NCI-H774 (cell line): ENCODE measurements at places on chromosomes 7 and 10.

GRCh38 chr10:14365266-14365665 lies 34.5 kb upstream of the FRMD4A start:
- no peak for DNase-seq

DNA sequence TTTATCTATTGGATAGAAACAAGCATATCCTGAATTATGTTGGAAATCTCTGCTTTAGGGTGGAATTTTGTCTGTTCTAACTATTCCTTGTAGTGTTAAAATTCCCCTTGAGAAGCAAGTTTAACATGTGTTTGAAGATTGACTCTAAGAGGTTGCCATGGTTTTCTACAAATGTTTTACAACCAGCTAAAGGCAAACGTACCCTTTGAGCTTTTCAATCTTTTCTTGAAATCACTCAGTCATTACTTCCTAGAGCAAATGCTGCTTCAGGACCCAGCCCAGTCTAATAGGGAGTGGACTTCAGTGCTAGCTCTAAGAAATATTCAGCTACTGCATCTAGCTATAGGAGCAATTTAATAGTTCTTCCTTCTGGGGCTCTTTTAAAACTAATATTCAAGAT lies 118.8 kb upstream of the IFRD1 start:
- no peak for DNase-seq

- no peak for DNase-seq
These were observed 161.6 kb downstream of the NRCAM start for GRCh38 chr7:108294595-108294994.

GRCh38 chr10:29150010-29150409 lies 138.9 kb upstream of the LYZL1 start:
- no peak for DNase-seq

GRCh38 chr10:124150189-124150806 lies 56.9 kb upstream of the CHST15 start:
- DNase-seq, result no peak

DNA sequence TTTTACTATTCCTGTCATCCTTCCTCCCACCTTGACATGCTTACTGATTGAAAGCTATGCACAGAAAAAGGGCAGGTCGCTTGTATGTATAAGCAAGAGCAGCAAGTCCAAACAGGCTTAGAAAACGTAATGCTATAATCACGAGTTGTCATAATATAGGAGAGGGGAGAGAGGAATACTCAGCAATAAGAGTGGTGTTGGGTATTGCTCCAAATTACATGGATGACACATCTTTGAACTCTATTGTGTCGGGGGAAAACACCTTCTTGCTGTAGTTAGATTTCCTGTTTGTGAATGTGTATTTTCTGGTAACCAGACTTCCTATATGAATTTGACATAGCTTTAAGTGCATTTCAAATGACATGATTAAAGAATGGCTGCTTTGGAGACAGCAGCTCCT lies 7.5 kb downstream of the MET start:
- DNase-seq, result no peak

DNA sequence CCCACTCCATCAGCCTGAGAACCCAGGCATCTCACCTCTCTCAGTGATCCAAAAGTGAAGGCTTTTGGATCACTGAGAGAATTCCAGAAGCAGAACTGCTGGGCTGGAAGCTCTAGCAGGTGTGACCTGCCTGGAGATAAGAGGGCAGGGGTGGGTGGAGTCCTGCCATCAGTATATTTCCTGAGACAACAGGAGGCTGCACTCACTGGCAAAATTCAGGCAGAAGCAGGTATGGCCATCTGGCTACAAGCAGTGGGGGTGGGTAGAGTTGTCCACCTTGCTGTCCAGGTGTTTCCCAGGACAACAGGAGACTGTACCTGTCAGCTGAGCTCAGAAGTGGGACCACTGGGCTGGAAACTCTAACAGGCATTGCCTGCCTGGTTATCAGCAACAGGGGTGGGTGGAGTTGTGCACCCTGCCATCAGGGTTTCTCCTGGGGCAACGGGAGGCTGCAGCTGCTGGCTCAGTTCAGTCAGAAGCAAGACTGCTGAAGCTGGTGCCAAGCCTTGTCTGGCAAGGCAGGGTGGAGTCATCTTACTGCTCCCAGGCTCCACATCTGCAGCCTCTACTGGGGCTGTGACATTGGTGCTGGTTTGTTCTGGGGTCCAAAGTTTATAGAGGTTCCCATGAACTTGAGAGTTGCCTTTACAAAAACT lies 47.2 kb upstream of the SFTPD start:
- no peak for DNase-seq

DNA sequence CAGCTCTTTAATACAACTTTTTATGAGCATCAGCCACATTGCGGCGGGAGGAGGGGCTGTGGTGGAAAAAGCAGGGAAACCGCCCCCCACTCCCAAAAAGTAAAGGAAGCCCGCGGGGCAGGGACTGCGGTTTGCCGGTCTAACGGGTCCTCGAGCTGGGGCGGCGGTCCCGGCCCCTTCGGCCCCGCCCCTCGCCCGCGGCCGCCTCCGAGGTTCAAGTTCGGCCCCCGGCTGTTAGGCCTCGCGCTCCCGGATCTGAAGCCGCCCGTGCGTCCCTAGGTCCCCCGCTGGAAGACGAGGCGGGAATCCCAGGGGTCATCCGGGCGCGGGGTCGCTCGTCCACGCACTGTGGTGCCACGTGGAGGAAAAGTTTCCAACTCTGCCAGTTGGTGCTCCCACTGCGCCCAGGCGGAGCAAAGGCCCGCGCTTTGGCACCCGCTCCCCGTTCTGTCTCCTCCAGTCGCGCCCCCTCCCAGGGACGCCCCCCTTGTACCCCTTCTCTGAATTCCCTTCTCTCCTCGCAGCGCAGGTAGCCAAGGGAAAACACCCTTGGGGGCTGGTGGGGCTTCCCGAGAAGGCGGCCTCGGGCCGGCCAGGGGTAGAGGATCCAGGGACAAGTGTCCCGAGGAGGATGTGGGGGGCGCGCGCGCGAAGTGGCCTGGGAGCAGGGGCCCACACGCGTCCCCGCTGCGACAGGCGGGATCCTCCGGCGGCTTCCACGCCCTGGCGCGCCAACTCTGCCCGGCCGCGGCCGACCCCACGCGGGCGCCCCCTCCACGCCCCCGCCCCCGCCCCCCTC lies 798 bp upstream of the AUTS2 start:
- no peak for DNase-seq

DNA sequence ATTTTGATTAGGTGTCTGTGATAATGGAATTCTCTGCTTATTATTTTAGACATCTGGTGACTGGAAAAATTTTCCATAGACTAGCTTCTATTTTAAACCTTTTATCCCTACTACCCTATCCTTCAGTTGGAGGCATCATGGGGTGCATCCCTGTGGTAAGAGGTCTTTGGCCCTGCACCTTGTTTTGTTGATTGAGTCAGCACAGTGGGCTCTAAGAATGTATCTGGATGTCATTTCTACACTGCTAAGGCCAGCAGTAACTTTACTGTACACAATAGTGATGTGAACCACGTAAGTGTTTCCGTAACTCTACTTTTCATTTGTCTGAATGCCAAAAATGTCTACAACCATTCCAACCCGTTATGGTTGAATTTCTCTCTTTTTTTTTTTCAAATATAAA lies 75.6 kb downstream of the ADAM22 start:
- no peak for DNase-seq

GRCh38 chr10:114300036-114300645 lies 61.1 kb downstream of the VWA2 start:
- no peak for DNase-seq

GRCh38 chr10:7408291-7409044 lies 2.4 kb downstream of the SFMBT2 start:
- no peak for DNase-seq

DNA sequence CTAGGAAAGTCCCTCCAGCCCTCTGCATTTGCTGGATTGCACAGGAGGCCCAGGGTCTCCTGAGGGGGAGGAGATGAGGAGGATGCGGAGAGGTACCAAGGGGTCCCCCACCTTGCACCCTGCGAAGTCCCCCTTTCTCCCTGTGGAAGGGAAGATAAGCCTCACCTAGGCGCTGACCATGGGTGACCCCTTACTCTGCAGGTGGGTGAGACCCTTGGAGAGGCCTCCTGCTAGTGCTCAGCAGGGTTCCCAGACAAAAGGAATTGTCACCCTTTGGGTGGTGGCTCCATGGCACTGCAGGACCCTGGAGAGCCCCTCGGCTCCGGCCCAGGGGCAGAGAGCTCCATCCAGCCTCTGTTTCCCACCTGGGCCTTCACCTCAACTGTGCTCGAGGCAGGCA lies 107.0 kb upstream of the RET start:
- no peak for DNase-seq

- no peak for DNase-seq
These were observed 252.3 kb upstream of the PPP2R2D start for GRCh38 chr10:131648386-131649020.

DNA sequence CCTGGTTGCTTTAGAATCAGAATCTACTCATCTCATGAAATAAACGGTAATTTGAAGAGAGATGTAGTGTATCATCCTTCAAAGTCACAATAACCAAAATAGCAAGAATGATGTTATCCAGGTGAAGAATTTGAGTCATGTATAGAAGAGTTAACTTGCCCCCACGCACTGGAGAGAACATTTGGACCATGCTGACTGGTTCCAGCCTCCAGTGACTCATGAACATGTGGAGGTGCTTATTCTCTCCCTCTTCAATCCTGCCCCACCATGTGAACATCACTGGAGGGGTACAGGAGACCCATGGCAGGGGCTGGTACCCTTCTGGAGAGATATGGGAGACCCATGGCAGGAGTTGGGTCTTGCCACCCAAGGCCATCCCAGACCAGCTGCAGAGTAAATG lies 427.8 kb downstream of the CALN1 start:
- no peak for DNase-seq

DNA sequence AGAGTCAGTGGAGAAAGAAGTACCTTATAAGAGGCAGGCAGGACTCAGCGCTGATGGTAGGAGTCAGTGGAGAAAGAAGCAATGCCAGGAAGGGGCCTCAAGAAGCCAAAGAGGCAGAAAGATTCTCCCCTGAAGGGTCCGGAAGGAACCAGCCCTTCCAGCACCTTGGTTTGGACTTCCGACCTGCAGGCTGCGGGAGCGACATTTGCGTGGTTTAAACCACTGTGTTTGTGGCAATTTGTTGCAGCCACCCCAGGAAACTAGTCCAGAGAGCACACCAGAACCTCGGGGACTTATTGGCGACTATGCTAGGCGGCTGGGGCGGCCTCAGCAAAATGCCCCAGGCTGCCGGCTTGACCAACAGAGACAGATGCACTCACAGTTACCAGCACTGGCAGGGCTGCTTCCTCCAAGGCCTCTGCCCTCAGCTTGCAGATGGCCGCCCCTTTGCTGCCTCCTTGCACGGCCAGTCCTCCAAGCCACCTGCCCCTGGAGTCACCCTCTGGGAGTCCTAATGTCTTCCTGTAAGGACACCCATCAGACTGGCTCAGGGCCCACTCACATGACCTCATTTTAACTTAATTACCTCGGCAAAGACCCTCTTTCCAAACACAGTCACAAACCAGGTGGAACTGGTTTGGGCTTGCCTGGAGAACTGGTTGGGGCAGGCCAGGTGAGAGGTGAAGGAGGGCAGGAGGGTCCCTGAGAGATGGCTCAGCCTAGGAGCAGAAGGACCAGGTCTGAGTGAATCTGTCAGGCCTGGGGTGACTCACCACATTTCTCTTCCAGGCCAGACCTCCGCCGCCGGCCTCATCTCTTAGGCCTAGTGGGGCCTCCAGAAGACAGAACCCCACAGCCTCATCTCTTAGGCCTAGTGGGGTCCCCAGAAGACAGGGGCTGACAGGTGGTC lies 26.1 kb downstream of the CALML3 start:
- no peak for DNase-seq

DNA sequence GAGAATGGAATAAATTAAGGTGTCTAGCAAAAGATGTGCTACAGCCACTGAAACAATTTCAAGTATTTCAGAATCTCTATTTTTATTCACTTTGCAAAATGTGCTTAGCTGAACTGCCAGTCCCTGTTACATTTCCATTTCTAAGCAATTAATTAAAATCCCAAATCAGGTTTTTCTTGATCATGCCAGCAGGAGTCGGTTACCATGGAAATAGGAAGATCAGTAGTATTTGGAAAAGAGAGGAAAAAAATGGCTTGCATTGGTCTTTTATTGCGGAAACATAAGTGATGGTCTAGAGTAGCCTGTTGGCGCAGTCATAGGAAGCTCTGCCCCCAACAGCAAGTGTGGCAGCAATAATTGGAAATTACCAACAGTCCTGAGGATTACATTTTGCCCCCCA lies 867.1 kb downstream of the GATA3 start:
- DNase-seq, result no peak

DNA sequence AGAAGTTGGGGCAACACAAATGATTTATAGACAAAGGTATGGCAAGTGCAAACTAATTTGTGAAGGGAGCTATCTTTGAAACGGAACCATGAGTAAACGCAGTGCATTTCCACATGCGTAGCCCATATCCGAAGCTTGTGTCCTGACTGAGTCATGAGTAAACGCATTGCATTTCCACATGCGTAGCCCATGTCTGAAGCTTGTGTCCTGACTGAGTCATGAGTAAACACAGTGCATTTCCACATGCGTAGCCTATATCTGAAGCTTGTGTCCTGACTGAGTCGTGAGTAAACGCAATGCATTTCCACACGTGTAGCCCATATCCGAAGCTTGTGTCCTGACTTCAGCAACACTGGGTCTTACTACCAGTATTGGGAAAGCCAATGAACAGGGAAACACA lies 95.0 kb downstream of the CELF2 start:
- DNase-seq, result no peak

DNA sequence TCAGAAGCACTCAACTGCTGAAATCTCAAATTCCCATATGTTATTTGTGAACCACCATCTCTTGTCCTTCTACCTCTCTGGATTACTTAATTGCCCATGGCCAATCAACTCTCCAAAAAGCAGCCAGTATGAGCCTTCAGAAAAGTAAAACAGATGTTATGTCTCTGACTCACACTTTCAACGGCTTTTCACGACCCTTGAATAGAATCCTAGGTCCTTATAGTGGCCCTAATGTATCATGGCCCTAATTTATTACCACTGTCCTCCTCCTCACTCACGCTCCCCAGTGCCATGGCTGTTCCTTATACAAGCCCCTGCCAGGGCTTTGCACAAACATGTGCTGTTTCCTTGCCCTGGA lies 20.0 kb downstream of the ZNF438 start:
- no peak for DNase-seq

DNA sequence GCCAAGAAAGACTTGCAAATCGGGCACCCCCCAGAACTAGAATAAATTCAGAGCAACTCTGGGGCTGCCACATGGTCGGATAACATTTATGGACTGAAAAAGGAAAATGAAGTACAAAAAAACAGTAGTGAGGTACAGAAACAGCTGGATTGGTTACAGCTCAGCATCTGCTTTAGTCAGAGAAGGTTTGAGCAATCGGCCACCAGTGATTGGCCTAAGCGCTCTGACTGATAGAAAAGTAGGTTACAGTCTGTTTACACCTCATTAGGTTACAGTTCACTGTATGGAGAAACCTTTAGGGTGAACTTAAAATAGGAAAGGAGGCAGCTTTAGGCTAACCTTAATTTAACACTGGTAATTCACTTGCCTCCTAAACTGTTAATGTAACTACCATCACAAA lies 102.0 kb upstream of the DKK1 start:
- DNase-seq, result no peak

GRCh38 chr10:79022565-79023230 lies 46.1 kb upstream of the ZMIZ1 start:
- DNase-seq, result no peak

- DNase-seq, result no peak
These were observed 30.3 kb upstream of the KEL start for GRCh38 chr7:142992427-142992826.
